ENCODE measurements at places on chromosomes 5 and 9.

- no peak for DNase-seq
These were observed 23.4 kb downstream of the LSM11 start for GRCh38 chr5:157766902-157767301.

GRCh38 chr5:128155776-128156175 is 72.2 kb downstream of the SLC12A2 start:
- no peak for DNase-seq

DNA sequence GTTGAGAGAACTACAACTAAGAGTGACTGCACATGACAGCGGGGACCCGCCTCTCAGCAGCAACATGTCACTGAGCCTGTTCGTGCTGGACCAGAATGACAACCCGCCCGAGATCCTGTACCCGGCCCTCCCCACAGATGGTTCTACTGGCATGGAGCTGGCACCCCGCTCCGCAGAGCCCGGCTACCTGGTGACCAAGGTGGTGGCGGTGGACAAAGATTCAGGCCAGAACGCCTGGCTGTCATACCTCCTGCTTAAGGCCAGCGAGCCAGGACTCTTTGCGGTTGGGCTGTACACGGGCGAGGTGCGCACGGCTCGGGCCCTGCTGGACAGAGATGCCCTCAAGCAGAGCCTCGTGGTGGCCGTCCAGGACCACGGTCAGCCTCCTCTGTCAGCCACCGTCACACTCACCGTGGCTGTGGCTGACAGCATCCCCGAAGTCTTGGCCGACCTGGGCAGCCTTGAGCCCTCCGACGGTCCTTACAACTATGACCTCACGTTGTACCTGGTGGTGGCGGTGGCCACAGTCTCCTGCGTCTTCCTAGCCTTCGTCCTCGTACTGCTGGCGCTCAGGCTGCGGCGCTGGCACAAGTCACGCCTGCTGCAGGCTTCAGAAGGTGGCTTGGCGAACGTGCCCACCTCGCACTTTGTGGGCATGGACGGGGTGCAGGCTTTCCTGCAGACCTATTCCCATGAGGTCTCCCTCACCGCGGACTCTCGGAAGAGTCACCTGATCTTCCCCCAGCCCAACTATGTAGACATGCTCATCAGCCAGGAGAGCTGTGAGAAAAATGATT is 2.1 kb downstream of the PCDHGA7 start:
- no peak for DNase-seq

GRCh38 chr5:129500101-129500500 is 40.0 kb downstream of the ADAMTS19 start:
- no peak for DNase-seq

GRCh38 chr9:89677702-89678395 is 73.0 kb downstream of the GADD45G start:
- DNase-seq: no peak

DNA sequence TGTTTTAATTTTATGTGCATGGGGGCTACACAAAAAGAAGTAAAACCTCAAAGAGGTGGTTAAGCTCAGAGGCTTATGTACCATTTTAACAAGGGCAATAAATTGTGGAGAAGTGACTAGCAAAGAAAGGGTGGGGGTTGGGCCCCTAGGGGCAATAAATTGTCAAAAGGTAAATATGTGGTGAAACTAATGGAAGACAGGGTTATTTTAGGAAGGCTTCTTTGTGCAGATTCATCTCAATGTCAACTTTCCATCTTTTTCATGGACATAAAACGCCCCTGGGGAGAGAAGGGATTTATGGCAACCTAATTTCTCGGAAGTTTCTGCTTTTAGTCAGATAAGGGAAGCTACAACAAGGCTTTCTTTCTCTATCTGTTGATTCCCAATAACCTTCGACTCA is 42.5 kb upstream of the GOLM1 start:
- DNase-seq: no peak

DNA sequence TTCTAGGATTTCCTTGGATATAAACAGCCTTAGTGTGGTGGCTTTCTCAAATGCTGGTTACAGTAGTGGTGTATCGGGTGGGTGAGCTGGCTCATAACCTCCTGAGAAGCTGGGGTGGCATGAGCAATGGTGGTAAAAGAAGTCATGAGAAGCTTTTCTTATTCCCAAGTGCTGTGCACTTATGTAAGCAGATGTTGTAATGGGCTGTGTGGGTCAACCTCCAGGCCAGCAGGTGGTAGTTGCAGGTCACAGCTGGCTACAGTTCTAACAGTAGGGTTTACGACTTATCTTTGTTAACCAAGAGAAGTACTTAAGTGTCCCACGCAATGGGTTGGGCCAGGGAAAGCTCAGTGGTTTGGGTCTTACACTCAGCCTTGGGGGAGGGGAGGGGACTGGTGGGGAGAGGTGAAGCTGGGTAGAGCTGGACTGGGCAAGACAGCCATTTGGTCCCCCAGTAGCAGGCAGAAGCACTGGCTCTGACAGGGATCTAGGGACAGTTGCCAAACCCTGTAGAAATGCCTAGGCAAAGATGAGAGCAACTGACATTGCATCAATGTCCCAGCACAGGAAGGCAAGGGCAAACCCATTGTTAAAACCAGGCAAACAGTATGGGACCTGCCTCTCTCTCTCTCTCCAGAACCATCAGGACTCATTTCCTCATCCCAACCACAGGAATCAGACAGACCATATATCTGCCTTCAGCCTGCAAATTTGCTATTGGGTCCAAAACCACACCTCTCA is 76.8 kb downstream of the RNF130 start:
- DNase-seq: no peak

GRCh38 chr5:72314571-72315172 is 5.4 kb downstream of the MRPS27 start:
- DNase-seq: peak; percentile 86

GRCh38 chr5:96823900-96824380 is 16.2 kb upstream of the ERAP1 start:
- peak; percentile 62 for DNase-seq

- no peak for DNase-seq
These were observed 13.4 kb downstream of the ELOVL7 start for GRCh38 chr5:60830581-60831127.

DNA sequence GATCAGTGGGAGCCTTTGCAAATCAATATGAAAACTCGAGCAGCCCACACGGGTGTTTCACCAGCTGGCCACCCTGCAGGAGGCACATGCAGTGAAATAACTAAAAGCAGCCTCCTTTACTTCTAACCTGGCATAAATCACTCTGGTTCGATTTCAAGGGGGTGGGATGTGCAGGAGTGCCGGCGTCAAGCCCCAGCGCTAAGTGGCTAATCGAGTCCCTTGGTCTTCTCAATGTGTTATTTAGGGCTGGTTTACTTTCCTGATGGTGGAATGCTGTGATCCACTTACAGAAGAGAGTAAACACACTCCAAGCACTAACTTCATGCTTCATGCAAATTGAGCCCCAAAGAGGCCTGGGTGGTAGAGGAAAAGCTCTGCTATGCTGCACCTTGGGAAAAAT is 109.4 kb downstream of the TMEM174 start:
- no peak for DNase-seq

DNA sequence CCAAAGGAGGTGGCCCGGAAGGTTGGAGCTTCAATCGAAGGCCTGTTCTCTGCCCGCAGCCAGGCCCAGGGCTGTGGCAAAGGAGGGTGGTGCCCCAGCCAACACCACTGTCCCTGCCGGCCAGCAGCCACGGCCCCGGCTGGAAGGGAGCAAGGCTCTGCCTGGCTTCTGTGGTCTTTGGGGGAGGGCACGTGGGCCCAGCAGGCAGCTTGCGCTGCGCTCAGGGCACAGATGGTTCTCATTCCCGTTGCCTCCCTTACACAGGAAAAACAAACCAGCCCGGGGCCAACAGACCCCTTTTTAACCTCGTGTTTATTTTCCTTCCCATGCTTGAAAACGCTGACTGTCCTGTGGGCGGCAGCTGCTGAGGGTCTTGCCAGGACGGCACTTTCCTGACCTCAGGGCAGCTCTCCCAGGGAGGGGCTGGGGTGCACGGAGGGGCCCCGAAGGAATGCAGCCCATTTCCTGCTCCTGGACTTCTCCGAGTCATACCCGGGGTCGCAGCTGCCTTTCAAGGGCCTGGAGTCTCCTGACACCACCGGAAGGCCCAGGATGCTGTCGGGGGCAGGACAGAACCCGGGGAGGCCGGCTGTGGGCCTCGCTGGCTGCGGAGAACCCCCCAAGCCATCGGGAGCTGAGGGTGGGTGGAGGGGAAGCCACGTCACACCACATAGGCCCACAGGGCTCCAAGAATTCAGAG is 1.1 kb upstream of the GPSM1 start:
- DNase-seq: peak; percentile 37

GRCh38 chr9:20095430-20096092 is 306.7 kb upstream of the SLC24A2 start:
- no peak for DNase-seq

DNA sequence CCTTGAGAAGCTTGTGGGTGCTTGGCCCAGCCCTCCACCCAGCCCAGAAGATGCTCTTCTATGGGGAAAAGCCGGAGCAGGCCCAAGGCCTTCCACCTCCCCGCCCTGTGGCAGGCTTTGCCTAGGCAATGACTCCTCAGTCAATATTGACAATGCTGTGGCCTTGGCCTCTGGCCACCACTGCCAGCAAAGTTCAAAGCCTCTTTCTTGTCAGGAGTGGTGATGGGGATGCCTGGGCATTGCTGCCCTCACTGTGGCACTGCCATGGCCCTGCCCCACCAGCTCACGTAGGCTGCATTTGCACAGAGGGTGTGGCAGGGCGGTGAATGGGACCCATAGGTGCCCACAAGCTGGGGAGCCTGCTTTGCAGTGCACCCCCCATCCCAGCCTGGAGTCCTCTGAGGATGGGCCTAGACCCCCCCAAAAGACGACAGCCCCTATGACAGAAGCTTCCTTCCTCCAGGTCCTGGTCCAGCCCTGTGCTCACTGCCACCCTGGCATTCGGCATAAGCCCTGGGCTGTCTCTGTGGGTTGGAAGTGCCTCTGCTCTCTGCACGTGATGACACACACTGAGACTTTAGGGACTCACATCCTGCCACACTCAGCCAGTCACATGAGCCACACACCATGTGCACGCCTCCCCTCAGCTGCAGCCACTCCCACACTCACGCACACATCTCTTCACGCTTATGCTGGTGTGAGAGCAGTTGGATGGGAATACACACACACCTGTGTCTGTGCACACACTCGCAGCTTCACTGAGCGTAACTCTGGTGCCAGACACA is 31.1 kb downstream of the MORN5 start:
- DNase-seq: peak; percentile 49

- no peak for DNase-seq
These were observed 119.3 kb downstream of the NR2F1-AS1 start for GRCh38 chr5:93461756-93462155.

DNA sequence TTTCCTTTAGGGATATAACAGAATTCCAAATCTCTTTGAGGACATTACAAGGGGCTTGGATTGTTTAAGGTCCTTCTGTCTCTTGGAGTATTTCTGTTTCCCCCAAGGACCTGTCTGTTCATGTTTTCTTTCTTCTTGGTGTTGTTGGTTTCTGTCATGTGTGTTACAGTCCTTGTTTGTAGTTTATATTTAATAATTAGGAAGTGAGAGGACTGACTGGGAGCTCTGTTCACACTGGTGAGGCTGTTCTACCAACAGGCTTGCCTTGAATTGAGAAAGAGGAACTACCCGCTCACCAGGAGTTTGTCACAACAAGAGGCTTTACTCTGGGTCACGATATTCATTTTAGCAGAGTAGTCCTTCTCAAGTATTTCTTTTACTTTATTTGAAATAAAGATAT is 119.2 kb upstream of the SV2C start:
- DNase-seq: no peak

- DNase-seq: no peak
These were observed 138.4 kb downstream of the ASTN2 start for GRCh38 chr9:117276444-117276843.

GRCh38 chr9:91518462-91518861 is 94.8 kb upstream of the NFIL3 start:
- no peak for DNase-seq

DNA sequence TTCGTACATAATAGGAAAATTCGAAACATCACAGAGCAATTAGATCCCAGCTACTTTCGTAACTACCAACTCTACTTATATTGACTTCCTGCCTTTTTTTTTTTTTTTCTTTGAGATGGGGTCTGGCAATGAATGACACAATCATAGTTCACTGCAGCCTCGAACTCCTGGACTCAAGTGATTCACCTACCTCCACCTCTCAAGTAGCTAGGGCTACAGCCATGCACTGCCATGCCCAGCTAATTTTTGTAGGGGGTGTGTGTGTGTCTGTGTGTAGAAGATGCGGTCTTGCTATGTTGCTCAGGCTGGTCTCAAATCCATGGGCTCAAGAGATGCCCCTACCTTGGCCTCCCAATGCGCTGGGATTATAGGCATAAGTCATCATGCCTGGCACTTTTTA is 5.8 kb upstream of the PAIP2 start:
- DNase-seq: no peak

GRCh38 chr5:179780362-179780761 is 13.4 kb upstream of the LTC4S start:
- DNase-seq: no peak

- peak; percentile 58 for DNase-seq
These were observed 32.9 kb upstream of the MAN2A1 start for GRCh38 chr5:109656829-109657228.

GRCh38 chr9:6330958-6331634 is 2.9 kb downstream of the TPD52L3 start:
- peak; percentile 74 for DNase-seq

GRCh38 chr9:136230365-136230764 is 15.2 kb downstream of the QSOX2 start:
- no peak for DNase-seq

DNA sequence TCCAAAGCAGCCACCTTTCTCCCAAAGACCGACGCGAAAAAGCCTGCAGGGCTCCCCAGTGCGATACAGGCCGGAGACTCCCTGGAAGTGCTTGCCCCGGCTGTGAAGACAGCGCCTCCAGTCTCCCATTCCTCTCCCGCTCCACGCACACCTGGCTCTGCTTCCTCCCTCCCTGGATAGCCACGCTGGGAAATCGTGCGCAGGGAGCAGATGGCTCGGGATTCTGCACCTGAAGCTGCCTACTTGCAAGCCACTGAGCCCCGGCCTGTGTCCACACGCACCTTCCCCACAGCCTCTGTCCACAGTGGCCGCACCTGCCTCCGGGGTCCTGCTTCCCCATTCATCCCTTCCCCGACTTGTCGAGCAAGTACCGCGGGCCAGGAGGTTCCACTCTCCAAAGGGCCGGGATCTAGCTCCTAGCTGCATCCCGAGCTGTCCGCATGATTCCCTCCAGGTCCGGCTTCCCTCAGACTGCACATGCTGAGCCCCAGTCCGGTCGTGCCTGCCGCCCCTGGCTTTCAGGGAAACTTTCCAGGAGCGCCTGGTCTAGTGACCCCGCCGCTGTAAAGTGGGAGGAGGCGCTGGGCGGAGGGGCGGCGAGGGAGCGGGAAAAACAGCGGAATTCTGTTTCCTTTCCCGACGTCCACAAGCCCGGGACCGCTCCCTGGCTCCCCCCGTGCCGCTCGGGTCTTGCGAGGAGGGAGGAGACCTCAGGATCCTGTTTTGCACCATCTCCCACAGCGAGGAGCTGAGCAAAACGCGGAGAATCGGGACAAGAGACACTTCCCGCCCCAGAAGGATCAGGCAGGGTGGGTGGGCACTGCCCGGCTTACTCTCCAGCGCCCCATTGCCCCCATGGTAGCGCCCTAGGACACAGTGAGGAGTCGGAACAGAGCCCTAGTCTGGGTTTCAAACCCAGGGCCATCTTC is 2.0 kb downstream of the SEMA6A start:
- DNase-seq: peak; percentile 34

- DNase-seq: no peak
These were observed 4.0 kb upstream of the CCL28 start for GRCh38 chr5:43415935-43416802.

- DNase-seq: no peak
These were observed 66.2 kb downstream of the GCNT1 start for GRCh38 chr9:76525196-76525595.
